ENCODE measurements at places on chromosomes 12 and 14.

- H3K27ac ChIP-seq, result no peak overlapping the region
- DNase-seq, result no peak
- no peaks in the 10 kb centered on the region for H3K27me3 ChIP-seq
- no peak overlapping the region for H3K4me3 ChIP-seq
- H3K36me3 ChIP-seq, result no peaks in the 10 kb centered on the region
Measured at GRCh38 chr12:97801471-97802059, 339.0 kb downstream of the RMST start.

DNA sequence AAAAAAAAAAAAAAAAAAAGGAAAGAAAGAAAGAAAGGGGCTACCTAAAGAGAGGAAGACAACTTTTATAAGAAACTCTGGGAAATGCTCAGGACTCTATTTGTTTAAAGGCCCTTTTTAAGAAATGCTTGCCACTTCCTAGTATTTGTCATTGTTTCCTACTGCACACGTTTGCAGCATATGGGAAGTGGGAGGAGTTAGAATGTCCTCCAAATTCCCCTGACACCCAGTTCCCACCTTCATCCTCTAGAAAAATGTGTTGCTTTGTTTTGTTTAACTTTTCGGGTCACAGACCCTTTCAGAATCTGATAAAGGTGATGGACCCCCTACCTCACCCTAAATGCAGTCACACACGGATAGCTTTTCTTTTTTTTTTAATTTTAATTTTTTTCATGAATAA lies 40.8 kb downstream of the NINJ2 start:
- no peak overlapping the region for H3K4me3 ChIP-seq
- H3K27me3 ChIP-seq, result no peaks in the 10 kb centered on the region
- no peaks in the 10 kb centered on the region for H3K36me3 ChIP-seq
- DNase-seq, result no peak
- H3K4me1 ChIP-seq, result peaks cover 32% of the 10 kb centered on the region

DNA sequence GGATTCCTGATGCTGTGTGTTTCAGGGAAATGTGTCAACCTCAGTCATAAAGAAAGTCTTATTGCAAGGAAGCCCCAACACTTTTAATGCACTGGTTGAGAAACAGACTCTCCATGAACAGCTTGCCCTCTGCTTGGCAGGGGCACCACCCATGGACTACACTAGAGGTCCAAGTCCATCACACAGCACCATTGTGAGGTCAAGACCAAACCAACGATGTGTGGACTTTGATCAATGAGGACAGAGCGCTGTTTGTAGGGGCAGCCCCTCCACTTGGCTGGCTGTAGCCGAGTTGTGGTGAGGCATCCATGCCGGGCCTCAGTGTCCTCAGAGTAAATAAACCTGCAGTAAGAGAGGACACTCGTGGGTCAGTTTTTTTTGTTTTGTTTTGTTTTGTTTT lies 29.8 kb downstream of the ZFYVE21 start:
- DNase-seq, result no peak
- H3K4me1 ChIP-seq, result peaks cover 14% of the 10 kb centered on the region
- H3K27me3 ChIP-seq, result no peaks in the 10 kb centered on the region
- no peak overlapping the region for H3K27ac ChIP-seq

- H3K4me1 ChIP-seq, result peaks cover 4% of the 10 kb centered on the region
- H3K4me3 ChIP-seq, result no peak overlapping the region
- H3K27me3 ChIP-seq, result peaks cover 4% of the 10 kb centered on the region
- no peak overlapping the region for H3K27ac ChIP-seq
Measured at GRCh38 chr14:92397953-92398564, 75.1 kb downstream of the SLC24A4 start.

- H3K36me3 ChIP-seq, result no peaks in the 10 kb centered on the region
- no peaks in the 10 kb centered on the region for H3K4me1 ChIP-seq
- no peak overlapping the region for H3K27ac ChIP-seq
- no peak for DNase-seq
Measured at GRCh38 chr12:126807312-126807865, 1459.6 kb upstream of the TMEM132C start.

GRCh38 chr14:104926619-104927431 lies 2.1 kb downstream of the PLD4 start:
- no peak overlapping the region for H3K4me3 ChIP-seq
- H3K36me3 ChIP-seq, result no peaks in the 10 kb centered on the region
- H3K27me3 ChIP-seq, result peaks cover 8% of the 10 kb centered on the region
- peaks cover 6% of the 10 kb centered on the region for H3K4me1 ChIP-seq

- H3K4me1 ChIP-seq, result peaks cover 8% of the 10 kb centered on the region
- H3K27me3 ChIP-seq, result no peaks in the 10 kb centered on the region
- DNase-seq, result no peak
- H3K36me3 ChIP-seq, result no peaks in the 10 kb centered on the region
Measured at GRCh38 chr12:54383041-54383609, 1.4 kb downstream of the ZNF385A start.

DNA sequence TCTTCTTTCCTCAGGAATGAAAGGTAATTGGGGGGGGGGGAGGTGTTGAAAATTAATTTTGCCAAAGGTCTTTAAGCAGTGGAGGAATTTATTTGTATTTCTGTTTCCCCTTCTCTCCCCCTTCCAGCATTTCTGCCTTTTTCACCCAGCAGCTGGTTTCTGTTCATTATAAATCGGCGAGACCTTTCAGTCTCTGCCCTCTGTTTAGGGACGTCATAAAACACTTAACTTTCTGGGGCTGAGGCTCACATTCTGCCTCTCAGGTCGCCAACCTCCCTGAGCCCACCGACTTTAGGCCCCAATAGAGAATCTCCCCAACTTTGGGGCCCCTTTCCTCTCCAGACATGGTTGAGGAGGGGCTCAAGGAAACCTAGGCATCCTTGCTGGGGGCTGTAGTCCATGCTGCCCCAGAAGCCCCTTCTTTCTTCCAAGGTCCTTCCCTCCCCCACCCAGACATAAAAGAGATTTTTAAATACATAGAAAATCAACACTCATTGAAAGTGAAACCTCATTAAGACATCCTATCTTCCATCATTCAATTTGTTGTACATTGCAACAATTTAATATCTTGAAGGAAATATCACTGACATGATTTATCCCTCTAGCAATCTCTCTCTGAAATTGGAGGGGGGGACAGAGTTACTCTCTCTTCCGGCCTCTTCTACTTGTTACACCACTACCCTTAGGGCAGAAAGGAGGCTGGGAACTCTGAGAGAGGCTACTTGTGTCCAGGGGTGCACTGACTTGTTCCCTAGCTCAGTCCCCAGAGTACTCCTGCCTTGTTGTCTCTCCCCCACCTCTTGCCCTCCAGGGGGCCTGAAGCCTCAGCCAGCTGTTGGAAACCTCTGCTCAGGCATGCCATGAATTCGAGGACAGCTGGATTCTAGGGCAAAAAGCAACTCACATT lies 2.5 kb upstream of the HOXC6 start:
- H3K4me3 ChIP-seq, result no peak overlapping the region
- peaks cover 29% of the 10 kb centered on the region for H3K4me1 ChIP-seq
- peaks cover 98% of the 10 kb centered on the region for H3K27me3 ChIP-seq
- DNase-seq, result no peak

GRCh38 chr12:115101520-115101919 lies 417.5 kb upstream of the TBX3 start:
- H3K27ac ChIP-seq, result no peak overlapping the region
- H3K4me3 ChIP-seq, result no peak overlapping the region
- DNase-seq, result no peak
- peaks cover 5% of the 10 kb centered on the region for H3K27me3 ChIP-seq

GRCh38 chr12:100213016-100213891 lies 12.6 kb downstream of the ACTR6 start:
- H3K36me3 ChIP-seq, result peaks cover 9% of the 10 kb centered on the region
- no peaks in the 10 kb centered on the region for H3K4me1 ChIP-seq
- H3K27me3 ChIP-seq, result no peaks in the 10 kb centered on the region
- no peak for DNase-seq
- H3K27ac ChIP-seq, result no peak overlapping the region

DNA sequence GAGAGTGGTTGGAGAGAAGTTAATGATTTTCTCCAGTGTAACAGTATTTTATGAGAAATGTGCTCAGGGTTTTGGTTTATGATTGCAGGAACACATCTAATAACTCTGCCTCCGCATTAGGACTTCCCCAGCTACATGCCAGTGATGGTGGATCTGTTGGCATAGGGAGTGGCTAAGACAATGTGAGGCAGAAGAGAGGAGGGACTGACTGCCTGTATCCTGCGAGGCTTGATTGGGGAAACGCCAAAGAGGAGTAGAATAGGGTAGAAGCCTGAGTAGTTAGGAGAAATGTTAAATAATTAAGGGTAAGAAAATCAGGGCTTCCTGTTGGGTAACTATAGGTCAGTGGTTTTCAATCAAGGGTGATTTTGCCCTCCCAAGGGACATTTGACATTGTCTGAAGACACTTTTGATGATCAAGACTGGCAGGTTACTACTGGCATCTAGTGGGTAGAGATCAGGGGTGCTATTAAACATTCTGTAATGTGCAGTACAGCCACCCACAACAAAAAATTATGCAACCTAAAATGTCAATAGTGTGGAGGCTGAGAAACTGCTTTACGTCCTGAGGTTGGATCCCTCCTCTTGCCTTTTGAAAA lies 12.8 kb downstream of the TDG start:
- no peak overlapping the region for H3K4me3 ChIP-seq
- H3K36me3 ChIP-seq, result peaks cover 24% of the 10 kb centered on the region
- peaks cover 10% of the 10 kb centered on the region for H3K4me1 ChIP-seq
- no peak overlapping the region for H3K27ac ChIP-seq

DNA sequence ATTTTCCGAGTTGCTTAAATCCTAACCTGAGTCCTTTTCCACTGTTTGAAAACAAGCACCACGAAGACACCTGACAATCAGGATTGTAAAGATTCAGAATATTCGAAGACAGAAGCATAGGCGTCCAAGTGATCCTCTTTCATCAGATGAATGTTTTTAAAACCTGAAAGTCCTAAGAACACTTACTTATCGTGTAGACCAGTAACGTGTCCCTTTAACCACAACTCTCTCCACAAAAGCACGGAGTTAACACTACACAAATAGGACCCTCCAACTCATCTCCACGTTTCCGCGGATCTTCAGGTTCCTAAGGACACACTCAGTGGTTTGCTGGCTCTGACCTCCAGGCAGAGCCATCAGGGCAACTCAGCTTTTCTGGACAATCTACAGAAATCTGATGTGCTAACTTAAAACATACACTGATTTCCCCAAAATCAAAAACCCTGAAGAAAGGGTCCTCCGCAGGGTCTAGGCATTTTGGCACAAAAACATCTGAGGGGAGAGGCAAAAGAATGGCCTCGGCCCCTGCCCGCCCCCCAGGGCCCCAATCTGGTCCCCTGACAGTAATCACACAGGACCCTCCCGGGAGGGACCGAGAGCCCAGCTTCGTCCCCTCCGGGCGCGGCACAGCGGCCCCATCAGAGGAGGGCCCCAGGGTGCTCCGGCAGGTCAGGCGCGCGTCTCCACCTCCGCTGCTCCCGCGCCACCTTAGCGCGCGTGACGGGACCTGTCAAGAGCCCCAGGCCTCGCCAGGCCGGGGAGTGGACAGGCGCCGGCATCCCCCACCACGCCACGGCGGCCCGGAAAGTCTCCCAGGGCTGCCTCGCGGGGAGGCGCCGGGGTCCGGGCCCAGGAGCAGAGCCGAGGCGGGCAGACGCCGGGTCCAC lies 925 bp downstream of the DICER1 start:
- DNase-seq, result peak; percentile 53
- H3K27ac ChIP-seq, result peak overlapping the region; percentile 81
- H3K36me3 ChIP-seq, result peaks cover 23% of the 10 kb centered on the region
- no peaks in the 10 kb centered on the region for H3K27me3 ChIP-seq
- peaks cover 42% of the 10 kb centered on the region for H3K4me1 ChIP-seq
- peak overlapping the region; percentile 84 for H3K4me3 ChIP-seq

DNA sequence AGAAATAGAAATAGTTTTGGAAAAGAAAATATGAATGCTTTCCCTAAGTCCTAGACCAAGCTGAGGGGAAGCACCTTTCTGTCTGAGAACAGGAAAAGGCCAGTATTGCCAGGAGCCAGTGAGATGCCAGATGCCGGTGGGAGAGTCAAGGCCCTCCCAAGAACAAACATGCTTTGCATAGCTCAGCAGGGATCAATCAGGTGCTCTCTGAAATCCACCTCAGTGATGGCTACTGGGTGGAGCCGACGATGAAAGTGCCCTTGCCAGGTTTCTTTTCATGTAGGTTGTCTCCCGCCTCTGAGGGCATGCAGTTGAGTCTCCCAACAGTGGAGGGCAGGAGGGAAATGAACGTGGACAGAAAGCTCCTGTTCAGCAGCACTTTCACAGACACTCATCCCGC lies 28.3 kb downstream of the DEGS2 start:
- H3K36me3 ChIP-seq, result peaks cover 22% of the 10 kb centered on the region
- H3K27me3 ChIP-seq, result no peaks in the 10 kb centered on the region
- peak overlapping the region; percentile 21 for H3K27ac ChIP-seq
- no peak overlapping the region for H3K4me3 ChIP-seq

- H3K4me3 ChIP-seq, result no peak overlapping the region
- no peaks in the 10 kb centered on the region for H3K36me3 ChIP-seq
- H3K4me1 ChIP-seq, result no peaks in the 10 kb centered on the region
- H3K27ac ChIP-seq, result no peak overlapping the region
Measured at GRCh38 chr14:69493038-69493437, 8.5 kb downstream of the PLEKHD1 start.

DNA sequence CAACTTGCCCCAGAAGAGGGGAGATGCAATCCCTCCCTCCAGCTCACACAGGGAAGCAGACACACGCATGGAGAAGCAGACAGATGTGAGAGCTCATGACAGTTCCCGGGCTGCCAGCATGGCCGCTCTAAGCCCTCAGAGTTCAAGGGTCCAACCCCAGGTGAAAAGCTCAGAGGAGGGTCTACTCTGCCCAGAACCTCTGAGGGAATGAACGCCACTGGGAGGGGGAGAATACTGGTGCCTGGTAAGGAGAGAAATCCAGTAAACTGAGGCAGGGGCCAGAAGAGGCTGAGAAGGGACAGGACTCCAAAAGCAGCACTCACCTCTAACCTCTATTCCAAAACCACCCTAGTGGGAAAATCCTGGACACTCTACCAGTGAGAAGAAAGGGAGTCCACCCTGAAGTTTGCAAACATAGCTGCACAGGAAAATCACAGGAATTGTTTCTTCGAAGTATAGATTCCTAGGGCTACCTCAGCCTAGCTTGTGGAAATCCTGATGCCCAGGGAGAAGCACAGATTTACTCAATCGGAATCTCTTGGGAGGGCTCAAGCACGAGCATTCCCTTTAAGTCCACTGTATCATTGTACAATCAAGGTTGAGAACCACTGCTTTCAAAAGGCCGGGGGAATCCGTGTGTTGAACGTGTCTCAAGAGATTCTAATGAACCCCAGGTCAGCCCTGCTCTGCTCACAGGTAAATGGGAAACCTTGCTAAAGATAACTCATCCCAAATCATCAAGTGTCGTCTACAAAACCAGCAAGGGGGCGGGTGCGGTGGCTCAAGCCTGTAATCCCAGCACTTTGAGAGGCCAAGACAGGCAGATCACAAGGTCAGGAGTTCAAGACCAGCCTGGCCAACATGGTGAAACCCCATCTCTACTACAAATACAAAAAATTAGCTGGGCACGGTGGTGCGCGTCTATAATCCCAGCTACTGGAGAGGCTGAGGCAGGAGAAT lies 34.3 kb upstream of the PLEKHG6 start:
- H3K4me1 ChIP-seq, result peaks cover 11% of the 10 kb centered on the region
- H3K27me3 ChIP-seq, result peaks cover 50% of the 10 kb centered on the region
- H3K4me3 ChIP-seq, result no peak overlapping the region
- no peak for DNase-seq

DNA sequence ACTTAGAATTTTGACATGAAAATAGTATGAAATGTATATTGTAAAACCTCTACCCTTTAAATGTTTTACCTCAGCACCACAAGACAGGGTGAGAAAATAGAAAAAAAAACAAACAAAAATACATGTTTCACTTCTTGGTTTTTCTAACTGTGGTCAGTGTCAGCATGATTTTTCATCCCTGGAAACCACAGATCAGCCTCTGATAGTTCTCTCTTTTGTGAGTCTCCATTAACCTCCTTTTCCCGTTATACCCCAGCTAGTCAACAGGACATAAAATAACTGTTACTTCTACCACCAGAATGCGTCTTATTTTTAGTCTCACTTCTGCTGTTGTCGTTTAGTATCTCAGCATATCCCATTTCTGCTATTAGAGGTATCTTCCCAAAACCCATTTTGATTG lies 48.3 kb upstream of the KCNMB4 start:
- peaks cover 18% of the 10 kb centered on the region for H3K36me3 ChIP-seq
- H3K27me3 ChIP-seq, result no peaks in the 10 kb centered on the region
- H3K27ac ChIP-seq, result no peak overlapping the region
- DNase-seq, result no peak
